ENCODE measurements at places on chromosomes 16 and 17. TPM values are rescaled to one million over a fixed set of nuclear protein-coding genes. Genes with fewer than 3 reads are reported as not detected.

Gene SLC52A1
- not detected for total RNA-seq

Gene BCL6B
- total RNA-seq = 163 TPM

Gene CIAO2B
- 78.7 TPM for total RNA-seq

DNA sequence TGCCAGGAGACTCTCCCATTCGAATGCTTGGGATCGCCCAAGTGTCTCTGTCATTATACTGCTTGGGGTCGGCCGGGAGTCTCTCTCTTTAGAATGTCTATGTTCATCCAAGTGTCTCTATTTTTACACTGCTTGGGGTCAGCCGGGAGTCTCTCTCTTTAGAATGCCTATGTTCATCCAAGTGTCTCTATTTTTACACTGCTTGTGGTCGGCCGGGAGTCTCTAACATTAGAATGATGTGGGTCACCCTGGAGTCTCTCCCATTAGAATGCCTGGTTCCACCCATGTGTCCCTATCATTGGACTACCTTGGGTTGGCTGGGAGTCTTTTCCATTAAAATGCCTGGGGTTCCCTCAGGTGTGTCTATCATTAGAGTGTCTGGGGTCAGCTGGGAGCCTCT lies 2230.4 kb downstream of the TP53TG3F start:
- DNase-seq = no peak

DNA sequence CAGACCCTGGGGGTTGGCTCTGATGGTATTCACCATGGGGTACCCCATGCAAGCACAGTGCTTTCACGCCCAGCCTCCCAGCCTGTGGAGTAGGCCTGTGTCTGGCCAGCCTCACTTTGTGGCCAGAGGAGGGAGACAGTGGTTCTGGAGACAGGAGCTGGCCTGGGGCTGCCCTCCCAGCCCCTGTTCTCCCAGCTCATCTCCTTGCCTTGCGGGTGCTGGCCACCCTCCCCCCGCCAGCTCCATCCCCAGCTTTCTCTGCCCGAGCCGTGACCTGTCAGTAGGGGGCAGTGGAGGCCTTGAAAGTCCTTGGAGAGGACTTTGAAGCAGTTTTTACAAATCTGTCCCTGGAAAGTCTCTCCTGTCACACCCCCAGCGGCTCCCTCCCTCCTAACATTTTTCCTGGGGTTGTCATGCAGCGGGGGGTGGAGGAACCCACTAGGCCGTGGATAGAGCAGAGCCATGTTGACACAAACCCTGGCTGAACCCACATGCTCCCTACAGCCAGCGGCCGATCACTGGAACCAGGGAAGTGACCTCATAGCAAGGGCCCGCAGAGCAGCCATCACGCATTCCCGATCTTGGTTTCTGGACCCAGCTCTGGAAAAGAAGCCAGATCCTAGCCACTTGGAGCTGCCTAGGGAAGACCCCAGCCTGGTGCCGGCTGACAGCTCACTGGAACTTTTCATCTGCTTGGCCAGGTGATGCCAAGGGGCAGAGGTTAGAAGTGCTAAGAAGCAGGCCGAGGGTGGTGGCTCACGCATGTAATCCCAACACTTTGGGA lies 289.4 kb downstream of the SEC14L1 start:
- peak; percentile 92 for DNase-seq

GRCh38 chr16:86363057-86363490 lies 147.3 kb upstream of the FOXF1 start:
- DNase-seq = no peak

- DNase-seq = peak; percentile 99
These were observed 13.6 kb upstream of the EEF2K start for GRCh38 chr16:22192261-22193062.
